ENCODE measurements at places on chromosomes 1 and 21.
A peak's percentile ranks its signal among the peaks of the same experiment; 100 is the strongest.

GRCh38 chr1:221284028-221284427, 404.8 kb downstream of the HLX start:
- no peak for DNase-seq

- DNase-seq = no peak
Measured at GRCh38 chr1:236659792-236660587, 26.3 kb upstream of the ACTN2 start.

- DNase-seq = no peak
Measured at GRCh38 chr21:28200726-28201125, 792.0 kb downstream of the LTN1 start.

GRCh38 chr1:150922519-150922975, 3.6 kb upstream of the SETDB1 start:
- DNase-seq = peak; percentile 84

DNA sequence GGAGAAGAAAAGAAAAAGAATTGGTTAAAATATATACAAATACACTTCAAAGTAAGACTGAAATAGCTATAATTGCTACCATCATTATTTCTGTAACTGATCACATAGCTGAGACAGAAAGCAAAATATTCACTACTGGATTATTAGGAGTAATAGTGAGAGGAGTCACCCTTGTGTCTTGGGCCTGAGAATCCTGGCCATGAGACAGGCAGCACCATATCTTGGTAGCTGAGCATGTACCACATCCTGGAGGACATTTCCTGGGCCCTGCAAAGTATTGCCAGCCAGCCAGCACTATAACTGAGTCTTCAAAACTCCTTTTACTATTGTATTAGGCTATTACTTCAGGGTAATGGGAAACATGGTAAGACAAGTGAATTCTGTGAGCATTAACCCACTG, 63.5 kb downstream of the C1orf185 start:
- no peak for DNase-seq

DNA sequence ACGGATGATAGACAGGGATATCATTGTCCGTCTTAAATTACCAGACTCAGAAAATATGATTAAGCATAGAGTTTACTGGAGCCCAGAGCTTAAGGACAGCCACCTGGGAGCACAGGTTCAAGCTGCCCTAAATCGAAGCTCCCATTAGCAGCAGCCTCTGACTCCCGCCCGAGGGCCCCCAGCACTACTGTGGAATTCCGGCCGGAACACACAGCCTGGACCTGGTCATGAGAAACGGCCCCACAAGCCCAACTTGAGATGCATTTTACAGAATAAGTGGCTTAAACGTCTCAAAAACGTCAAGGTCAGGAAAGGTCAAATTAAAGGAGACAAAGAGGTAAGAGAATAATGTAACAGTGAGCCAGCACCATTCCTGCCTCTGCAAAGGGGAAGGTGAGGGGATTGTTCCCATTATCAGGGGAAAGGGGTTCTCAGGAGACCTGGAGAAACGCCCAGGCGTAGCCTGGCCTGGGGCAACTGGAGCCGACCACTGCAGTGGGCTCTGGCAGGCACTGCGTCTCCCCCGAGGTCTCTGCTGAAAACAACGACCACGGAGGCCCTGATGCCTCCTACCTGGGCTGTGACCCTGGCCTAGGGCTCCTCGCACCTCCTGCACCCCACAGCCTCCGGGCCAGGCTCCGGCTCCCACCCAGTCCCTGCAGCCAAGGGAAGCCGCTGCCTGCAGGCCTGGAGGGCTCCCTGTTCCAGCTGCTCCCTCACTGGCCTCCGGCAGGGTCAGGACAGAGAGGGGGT, 11.5 kb upstream of the COL6A1 start:
- no peak for DNase-seq

DNA sequence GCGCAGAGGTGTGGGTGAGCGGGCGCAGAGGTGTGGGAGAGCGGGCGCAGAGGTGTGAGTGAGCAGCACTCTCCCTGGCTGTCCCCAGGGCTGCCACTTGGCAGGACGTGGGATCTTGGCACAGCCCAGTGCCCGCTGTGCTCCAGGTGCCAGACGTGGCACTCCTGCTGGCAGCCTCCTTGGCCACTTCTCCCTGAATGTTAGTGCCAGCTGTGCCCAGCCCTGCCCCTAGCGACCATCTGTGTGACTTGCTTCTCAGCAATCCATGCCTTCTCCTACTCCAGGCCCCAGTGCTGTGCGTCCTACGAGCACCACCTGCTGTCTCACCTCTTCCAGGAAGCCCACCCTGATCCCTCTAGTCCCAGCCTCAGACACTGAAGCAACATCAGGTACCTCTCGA, 30.5 kb downstream of the KRTAP10-1 start:
- DNase-seq = no peak

- DNase-seq = peak; percentile 25
Measured at GRCh38 chr1:40020447-40021085, 20.0 kb upstream of the CAP1 start.

DNA sequence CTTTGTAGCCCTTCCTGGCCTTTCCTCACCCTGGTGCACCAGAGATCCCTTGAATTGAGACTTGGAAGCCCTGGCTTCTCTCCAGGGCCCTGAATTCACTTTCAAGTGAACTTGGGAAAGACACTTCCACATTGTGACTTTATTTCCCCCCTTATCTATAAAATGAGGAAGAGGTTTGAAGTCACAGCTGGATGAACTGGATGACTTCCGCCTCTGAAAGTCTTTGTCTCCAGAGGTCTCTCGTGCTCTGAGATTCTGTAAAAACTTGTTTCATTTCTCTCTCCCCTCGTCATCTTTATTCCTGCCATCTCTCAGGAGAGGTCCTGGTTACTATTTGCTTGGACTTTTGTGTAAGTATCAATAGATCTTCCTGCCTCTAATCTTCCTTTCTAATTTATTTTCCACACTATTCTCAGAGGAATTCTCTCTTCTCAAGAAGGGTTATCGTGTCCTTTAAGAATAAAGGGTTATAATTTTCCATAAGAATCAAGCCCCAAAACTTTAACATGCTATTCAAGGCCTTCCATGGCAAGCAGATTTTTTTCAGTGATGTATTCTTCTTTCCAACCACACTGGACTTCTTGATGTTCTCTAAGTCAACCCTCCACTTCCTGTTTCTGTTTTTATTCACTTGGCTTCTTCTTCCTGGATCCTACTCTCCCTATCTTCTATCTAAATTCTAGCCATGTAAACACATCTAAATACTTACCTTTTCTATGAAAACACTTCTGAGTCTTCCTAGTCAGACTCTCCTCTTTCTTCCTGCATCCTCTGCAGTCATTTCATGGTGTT, 6.5 kb upstream of the RPTN start:
- DNase-seq = no peak

GRCh38 chr1:85258536-85259117, 835 bp downstream of the C1orf52 start:
- no peak for DNase-seq

GRCh38 chr1:18239671-18240070, 132.1 kb downstream of the IGSF21 start:
- no peak for DNase-seq

DNA sequence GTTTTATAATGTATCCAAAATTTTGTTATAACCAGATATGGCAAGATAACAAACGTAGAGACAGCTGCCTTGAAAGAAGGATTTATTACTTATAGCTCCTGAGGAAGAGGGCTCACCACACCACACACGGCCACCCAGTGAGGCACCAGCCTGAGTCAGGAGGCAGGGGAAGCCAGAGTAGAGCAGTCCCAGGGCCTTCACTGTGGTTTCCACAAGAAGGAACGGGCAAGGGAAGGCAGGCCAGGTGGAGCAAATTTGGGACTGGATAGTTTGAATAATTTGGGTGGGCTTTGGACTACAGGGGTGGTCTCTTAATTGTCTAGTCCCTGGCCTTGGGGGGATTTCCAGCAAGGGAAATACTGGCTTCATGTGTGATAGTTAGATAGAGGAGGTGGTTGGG, 72.5 kb downstream of the RRAGC start:
- no peak for DNase-seq

- no peak for DNase-seq
Measured at GRCh38 chr1:226980122-226980560, 40.0 kb downstream of the COQ8A start.

GRCh38 chr1:220594356-220594755, 66.4 kb downstream of the MARK1 start:
- no peak for DNase-seq

GRCh38 chr1:83530506-83530905, 468.4 kb downstream of the TTLL7 start:
- no peak for DNase-seq

GRCh38 chr1:114286179-114286578, 132.5 kb upstream of the SYT6 start:
- no peak for DNase-seq

- DNase-seq = no peak
Measured at GRCh38 chr1:8161546-8162105, 135.5 kb upstream of the ERRFI1 start.

GRCh38 chr1:228082918-228083870, 686 bp downstream of the ARF1 start:
- peak; percentile 46 for DNase-seq

DNA sequence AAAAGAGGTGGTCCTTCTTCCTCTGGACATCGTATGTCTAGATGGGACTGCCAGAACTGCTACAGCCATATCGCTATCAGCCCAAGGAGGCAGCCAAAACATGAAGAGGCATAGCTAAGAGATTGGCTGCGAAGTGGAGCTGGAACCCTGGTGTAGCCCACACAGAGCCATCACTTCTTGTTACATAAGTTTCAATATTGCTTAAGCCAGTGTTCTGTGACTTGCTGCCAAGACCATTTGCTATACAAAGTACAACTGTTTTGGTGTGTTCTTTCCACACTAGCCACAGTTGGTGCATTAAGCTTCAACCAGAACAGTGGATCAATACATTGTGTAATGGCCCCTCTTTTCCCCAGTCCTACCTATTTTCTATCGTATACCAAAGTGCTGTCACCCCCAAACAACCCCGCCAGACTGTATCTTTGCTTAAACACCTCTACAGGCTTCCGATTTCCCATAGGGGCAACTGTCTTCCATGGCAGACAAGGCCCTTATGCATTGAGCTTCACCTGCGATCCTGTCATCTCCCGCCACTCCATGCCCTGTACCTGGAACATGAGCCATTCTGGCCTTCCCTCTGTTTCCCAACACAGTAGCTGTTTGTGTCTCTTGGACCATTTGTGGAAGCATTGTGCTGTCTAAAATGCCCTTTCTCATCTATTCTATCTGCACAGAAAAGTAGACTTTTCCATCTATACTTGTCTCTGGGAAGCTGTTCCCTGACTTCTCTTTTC, 241.8 kb downstream of the TTLL7 start:
- DNase-seq = no peak

- no peak for DNase-seq
Measured at GRCh38 chr1:186187601-186188000, 187.5 kb downstream of the TPR start.

GRCh38 chr1:116261227-116261626, 111.8 kb upstream of the ATP1A1 start:
- no peak for DNase-seq

GRCh38 chr1:230316864-230317745, 109.0 kb downstream of the PGBD5 start:
- no peak for DNase-seq

DNA sequence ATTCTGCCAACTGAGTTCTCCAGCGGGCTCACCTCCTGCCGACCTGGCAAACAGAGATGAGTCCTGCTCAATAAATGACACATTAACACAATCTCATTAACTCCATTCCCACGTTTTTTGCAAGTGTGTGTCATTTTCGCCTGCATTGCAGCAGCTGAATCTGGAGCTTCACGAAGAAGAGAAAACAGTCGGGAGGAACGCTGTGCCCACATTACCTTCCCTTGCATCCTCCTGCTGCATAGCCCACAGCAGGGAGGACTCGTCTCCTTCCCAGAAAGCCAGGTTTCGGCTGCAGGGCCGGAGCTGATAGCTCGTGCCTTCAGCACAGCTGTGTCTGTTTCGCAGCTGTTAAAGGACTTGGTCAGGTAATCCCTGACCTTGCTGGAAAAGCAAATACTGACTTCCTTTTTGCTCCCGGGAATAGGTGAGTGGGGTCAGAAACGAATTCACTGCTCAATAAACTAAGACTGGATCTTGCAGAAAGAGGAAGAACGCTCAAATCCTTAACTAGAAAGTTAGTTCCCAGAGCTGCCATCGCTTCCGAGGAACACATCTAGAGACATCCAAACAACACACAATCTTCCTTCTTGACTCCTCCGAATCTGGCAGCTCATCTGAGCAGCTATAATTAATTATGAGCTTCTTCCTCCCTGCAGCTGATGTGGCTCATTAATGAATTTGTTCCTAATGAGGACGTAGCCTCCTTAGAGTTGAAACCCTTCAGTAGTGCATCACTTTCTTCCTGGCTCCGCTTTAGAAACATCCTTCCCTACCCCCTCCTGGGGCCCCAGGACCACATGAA, 33.0 kb downstream of the KANK4 start:
- no peak for DNase-seq

DNA sequence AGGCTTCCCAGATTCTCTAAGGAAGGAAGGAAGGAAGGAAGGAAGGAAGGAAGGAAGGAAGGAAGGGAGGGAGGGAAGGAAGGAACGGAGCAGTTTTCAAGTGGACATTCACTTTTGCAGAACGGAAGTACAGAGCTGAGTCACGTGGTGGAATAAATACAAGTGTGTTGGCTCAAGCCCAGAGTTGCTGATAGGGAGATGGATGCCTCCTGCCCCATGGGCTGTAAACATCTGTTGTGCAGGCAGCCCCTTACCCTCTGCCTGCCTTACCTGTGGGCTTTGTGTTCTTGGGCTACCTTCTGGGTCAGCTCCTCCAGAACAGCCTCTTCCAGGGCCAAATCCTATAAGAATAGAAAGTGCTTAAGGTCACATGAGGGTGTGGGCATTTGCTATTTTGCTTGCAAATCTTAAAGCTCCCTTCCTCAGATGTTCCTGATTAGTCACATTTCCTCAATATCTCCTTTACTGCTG, 121.7 kb downstream of the SMYD2 start:
- no peak for DNase-seq

DNA sequence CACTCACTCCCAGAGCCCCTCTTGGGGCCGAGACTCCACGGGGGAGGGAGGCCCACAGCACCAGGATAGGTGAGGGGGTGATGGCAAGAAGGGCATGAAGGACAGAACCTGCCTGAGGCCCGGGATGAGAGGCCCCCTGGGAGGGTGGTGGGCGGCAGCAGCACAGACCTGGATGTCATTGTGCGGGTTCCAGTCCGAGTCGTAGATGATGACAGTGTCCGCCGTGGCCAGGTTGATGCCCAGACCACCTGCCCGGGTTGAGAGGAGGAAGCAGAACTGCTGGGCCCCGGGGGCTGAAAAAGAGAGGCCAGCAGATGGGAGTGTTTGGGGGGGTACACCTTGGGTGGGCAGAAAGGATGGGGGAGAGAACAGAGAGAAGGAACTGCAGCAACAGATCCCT, 50.1 kb downstream of the CHD5 start:
- no peak for DNase-seq

All from GM10248 (cell line).